ENCODE measurements at places on chromosomes 11 and 22.

DNA sequence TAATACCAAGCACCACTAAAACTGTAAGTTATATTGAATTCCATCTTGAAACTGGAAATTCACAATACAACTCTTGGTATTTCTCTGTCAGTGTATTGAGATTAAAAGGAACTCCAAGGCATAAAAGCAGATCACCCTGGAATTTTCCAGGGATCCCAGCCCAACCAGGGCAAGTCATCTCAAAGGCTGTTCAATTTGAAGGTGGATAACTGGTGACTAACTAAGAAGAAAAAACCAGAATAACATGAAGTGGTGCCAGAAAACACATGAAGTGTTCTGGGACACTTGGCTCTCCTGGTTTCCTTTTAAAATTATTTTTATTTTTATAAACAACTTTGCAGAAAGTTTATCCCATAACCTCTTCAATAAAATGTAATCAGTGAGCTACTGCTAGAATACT is 7.8 kb upstream of the BMAL1 start:
- DNase-seq, result no peak

- no peak for DNase-seq
Measured at GRCh38 chr11:102630598-102631448, 5.7 kb upstream of the MMP20 start.

- DNase-seq, result no peak
Measured at GRCh38 chr11:64372021-64372420, 13.1 kb downstream of the RPS6KA4 start.

DNA sequence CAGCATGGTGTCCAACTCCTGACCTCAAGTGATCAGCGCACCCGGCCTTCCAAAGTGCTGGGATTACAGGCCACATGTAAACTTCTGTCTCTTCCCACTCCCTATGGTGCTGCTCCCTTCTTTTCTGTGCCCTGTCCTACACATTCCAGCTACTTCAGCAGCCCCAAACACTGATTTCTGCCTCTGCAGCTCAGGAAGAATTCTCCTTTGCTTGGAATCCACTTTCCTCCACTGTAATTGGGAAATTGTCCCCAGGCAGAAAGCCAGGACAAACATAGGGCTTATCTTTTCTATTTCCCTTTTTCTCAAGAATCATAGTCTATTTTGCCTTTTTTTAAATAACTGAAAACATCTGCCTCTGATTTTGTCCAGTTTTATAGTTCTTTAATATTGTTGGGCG is 21.3 kb upstream of the DRG1 start:
- DNase-seq, result no peak

- DNase-seq, result no peak
Measured at GRCh38 chr11:10515418-10515817, 25.6 kb downstream of the RNF141 start.

DNA sequence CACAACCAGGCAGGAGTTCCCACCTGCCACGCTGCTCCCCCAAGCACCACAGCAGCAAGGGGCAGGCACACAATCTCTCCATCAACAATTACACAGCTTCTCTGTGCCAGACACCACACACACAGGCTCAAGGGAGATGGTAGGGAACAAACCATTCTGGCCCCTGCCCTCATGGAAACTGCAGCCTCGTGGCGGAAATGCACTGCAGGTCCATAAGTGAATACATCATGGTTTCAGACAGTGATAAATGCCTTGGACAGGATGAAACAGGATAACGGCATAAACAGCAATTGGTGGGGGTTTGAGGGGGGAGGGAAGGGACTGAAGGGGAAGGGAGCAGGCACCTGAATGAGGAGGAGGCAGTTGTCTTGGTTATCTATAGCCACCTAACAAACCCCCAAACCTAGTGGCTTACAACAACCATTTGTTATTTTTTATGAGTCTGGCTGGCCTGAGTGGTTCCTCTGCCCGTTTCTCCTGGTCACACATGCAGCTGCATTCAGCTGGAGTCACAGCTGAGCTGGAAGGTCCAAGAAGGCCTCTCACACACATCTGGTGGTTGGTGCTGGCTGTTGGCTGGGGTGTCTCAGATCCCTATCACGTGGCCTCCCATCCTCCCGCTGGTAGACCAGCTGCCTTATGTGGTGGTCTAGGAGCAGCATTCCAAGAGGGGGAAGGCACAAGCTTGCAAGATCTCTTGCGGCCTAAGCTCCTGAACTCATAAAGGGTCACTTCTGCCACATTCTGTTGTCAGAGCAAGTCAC is 15.0 kb upstream of the YWHAH start:
- DNase-seq, result no peak

DNA sequence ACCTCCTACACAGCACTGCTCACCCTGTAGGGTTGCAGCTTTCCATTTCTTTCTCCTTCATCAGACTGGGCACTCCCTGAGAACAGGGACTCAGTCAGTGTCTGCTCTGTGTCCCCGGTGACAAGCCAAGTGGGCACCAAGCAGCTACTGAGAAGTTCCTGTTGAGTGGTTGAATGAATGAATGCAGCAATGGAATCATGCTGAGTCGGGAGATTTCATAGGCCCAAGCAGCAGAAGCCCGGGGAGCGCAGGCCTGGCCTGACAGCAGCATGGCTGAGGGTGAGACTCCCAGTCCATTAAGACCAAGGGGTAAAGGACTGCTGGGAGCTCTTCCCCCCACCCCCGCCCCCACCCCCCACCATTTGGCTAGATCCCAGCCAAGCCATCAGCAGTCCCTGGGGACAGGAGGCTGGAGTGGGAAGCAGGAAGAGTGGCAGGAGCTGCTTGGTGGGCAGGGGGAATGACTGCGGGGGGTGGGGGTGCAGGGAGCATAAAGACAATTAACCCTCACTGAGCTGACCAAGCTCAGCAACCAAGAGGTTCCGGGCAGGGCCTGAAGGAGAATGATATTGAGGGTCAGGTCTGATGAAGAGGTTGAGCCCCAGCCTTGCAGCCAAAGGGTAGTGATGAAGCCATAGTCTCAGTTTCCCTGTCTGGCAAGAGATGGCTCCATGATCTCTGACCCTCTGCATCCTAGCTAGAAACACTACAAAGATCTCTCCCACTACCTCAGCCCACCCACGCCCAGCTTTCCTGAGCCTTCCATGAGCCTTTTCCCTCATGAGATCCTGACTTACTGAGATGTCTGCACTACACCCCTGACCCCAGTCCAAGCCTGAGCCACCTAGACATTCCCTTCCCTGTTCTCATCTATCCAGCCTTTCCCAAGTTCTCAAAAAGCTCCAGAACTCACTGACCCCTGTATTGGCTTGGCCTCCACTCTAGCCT is 2.8 kb downstream of the PDE2A start:
- DNase-seq, result no peak

GRCh38 chr11:107682171-107682570 is 29.7 kb downstream of the SLN start:
- no peak for DNase-seq

DNA sequence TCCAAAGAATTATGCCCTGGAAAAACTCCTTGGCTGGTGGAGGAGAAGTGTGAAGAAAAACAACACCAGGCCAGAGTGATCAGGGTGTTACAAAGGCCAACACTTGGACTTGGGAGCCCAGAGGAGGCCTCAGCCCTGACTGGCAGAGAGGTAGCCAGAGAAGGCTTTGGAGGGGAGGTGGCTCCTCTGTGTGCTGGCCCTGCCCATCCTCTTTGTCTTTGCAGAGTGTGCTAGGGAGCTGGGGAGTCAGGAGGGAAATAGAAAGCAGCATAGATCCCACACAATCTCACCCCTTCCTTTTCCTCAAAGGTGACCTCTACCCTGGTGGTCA is 12.0 kb upstream of the P2RY6 start:
- DNase-seq, result no peak

DNA sequence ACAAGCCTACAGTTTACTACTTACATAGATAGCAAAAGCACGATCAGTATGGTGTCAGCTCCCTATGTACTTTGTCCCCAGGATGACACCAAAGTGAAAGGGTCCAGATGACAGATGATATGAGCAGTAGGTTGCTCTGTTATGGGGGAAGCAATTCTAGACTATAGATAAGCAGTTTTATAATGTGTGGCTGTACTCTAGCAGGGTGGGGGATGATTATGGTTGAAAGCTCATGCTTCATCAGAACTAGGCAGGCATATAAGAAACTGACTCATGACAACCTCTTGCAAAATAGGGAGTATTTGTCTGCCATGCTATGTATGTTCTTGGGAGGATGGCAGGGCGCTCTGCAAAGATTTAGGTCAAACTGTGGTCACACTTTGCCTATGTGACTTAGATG is 158.2 kb upstream of the ZBED5 start:
- DNase-seq, result no peak

DNA sequence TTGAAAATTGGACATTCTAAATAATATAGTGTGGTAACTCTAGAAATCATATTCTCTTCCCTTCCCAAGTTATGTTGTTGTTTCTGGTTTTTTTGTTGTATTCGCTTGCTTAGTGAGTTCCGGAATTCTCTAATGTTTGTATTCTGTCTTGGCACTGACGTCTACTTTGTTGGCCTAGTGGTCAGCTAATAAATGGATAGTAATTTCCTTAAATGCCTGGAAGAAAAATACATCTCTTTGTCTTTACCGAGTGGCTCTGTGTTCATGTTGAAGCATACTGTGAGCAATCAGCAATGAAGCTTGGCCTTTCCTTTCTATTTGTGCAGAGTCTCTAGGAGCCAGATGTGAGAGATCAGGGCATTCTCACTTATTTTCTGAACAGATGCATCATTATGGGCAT is 1225.7 kb downstream of the JRKL start:
- DNase-seq, result no peak

- no peak for DNase-seq
Measured at GRCh38 chr22:44728761-44729324, 23.5 kb upstream of the ARHGAP8 start.

DNA sequence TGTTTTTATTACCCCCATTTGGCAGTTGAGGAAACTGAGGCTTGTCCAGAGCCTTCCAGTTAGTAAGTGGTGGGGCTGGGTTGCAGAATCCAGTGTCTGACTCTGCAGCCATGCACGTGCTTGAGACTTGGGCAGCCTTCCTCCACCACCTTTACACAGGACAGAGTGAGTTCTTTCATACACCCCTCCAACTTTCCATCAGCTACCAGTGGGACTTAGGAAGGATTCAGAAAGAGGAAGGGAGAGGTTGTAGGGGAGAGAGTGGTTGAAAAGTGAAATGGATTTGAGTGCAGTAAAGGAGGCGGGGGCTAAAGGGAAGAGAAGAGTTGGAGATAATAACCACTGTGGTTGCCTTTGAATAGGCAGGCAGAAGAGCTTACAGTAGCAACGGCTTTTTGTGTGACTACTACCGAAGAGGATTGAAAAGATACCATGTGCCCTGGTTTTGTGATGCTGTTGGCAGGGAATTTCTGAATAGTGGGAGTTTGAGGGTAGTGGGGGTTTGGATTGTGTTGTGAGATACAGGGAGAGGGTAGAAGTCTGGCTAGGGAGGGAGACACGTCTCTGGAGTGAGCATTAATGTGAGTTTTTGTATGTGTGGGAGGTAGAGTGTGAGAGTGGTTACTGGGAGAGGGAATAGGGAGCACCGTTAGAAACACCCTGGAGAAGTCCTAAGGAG is 1.7 kb downstream of the UVRAG start:
- no peak for DNase-seq
